ENCODE measurements at places on chromosomes 2 and 18.

- DNase-seq = no peak
These were observed 91.6 kb downstream of the INO80D start for GRCh38 chr2:205994344-205994743.

DNA sequence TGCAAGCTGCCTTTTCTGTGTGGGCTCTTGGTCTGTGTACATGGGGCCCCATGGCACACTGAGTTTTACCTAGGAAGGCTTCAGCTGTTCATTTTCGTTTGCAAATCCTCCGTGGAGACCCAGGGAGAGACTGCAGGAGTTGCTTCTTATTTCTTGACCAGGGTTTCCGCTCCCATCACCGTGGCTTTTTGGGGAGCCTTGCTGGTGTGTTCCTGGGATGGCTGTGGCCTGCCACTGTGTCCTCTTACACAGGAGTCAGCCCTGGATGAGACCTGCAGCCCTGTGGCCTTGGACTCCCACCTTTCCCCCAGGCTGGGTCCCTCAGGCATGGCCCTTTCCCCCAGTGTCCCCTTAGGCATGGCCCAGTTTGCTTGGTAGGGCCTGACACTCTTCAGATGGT lies 137.0 kb downstream of the FAM210A start:
- DNase-seq = no peak

DNA sequence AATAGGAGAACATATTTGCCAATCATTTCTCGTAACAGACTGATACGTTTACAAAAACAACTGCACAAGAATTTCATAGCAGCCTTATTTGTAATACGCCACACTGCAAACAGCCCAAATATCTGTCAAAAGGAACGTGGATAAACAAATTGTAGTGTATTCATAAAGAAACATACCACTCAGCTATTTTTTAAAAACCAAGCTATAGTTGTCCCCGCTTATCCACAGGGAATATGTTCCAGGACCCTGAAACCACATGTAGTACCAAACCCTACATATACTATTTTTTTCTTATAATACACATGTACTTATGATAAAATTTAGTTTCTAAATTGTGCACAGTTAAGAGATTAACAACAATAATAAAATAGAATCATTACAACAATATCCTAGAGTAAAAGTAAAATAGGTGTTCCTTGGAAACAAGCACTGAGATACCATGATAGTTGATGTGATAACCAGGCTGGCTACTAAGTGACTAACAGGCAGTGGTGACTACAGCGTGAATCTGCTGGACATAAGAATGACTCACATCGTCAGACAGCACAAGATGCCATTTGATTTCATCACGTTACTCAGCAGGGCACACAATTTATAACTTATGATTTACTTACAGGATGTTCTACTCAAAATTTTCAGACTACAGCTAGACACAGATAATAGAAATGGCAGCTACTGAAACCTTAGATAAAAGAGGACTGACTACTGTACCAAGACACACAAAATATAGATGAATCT lies 367.4 kb downstream of the NCKAP5 start:
- DNase-seq = no peak

DNA sequence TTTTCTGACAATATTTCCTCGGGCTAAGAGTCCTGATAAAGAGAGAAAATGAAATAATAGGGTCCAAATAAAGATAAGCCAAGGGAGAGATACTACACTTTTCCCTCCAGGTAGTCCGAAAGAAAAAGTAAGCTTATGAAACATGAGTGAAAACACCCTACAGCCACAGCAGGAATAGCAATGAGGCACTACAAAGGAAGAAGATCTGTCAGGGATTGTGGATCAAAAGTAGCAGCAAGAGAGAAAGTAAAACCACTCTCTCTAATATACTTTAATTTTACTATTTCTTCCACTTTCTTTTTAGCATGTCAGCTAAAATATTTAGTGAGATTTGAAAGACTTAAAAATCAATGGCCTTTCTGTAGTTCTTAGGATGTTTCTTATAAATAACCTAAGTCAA lies 1601.8 kb downstream of the LRP1B start:
- no peak for DNase-seq

- no peak for DNase-seq
These were observed 608.1 kb upstream of the REG3G start for GRCh38 chr2:78417355-78417754.

- DNase-seq = no peak
These were observed 5.6 kb upstream of the LRATD1 start for GRCh38 chr2:14626873-14627272.

DNA sequence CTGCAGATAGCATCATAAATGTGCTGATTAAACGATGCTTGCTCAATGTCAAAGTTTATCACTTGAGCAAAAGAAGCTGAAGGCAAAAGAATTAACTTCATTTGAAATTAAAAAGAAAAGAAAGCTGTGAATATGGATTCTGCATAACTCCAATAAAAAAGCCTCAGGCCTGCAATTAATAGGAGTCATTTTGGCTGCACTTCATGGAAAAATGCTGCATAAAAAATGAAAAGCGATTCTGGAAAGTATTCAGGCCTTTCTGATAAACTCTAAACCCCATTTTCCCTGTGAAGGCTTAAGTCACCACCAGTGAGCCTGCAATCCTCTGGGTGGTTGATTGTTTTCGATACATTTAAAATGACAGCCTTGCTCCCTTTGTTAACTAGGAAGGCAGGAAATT lies 1793.4 kb downstream of the SUCLG1 start:
- DNase-seq = no peak

- peak; percentile 29 for DNase-seq
These were observed 464 bp upstream of the TLX2 start for GRCh38 chr2:74513605-74514367.

DNA sequence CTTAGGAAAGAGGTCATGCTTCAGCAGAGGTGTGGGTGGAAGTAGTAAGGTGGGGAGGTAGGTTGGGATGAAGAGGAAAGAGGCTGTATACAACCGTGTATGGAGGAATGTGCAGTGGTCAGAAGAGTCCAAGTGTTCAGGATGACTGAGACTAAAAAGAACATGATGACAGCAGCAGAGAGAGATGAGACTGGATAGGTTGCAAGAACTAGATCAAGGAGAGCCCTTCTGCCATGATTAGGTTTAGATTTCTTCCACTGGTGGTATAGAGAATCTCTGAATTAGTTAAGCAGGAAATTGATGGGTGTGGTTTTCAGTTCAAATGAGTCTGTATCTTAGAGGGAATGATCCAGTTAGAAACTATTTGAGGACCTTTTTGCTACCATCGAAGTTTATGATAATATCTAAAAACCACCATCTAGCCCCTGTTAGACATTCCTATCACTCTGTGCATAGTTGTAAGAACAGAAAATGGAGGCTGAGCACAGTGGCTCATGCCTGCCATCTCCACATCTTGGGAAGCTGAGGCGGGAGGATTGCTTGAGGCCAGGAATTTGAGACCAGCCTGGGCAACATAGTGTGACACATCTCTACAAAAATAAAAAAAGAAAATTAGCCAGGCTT lies 221.0 kb downstream of the LTBP1 start:
- DNase-seq = no peak

GRCh38 chr2:4673025-4673489 lies 969.7 kb downstream of the DCDC2C start:
- no peak for DNase-seq

- no peak for DNase-seq
These were observed 344.0 kb downstream of the TNS1 start for GRCh38 chr2:217658806-217659205.

DNA sequence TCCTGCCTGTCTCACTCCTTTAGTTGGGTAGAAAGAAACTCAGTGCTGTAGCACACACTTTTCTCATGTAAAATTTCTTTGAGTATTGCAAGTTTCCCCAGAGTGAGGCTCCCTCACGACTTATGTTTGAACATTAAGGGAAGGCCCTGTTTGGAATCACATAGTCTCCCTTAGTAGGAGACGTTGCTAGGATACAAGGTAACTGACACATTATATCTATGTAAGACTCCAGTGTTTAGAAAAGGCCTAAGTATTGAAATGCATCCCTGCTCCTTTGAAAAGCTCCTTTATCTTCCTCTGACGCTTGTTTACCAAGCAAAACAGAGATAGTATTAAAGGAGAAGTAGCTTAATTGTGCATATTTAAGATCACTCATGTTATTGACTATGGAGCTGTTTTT lies 248.2 kb downstream of the PHLPP1 start:
- no peak for DNase-seq
